Breast epithelium (tissue), 4 donors: ENCODE measurements at places on chromosomes 5 and 9.

DNA sequence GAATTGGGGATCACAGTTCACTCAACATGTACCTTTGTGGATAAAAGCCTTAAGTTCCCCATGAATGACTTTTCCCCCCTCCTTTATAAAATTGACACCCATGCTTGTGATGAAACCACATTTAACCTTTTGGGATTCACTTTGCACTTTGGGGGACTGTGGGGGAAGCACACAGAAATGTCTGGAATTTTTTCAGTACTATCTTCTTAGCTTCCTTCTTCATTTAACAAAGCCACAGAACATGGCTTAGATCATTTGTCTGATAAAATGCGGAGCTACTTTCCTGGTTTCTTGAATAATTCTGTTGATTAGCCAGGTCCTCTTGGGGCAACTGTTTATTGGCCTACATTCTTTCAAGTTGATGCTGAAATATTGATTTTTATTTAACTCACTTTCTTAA lies 29.9 kb downstream of the TNFSF15 start:
- no peak for DNase-seq

DNA sequence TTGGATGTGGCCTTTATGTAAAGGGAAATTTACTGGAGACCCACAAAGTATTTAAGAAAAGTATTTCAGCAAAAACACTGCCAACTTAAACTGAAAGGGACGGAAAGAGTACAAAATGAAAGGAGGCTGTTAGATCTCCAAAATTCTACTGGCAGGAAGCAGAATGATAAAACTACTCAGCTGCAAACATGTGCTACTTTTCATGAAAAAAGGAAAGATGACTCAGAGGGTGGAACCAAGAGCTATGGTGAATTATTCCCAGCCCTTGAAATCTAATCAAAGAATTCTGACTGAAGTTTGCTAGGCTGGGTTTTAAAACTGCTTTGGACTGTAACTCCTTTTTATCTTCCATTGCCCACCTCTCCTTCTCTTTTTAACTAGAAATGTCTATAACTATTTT lies 58.6 kb upstream of the ZBED3 start:
- no peak for DNase-seq

DNA sequence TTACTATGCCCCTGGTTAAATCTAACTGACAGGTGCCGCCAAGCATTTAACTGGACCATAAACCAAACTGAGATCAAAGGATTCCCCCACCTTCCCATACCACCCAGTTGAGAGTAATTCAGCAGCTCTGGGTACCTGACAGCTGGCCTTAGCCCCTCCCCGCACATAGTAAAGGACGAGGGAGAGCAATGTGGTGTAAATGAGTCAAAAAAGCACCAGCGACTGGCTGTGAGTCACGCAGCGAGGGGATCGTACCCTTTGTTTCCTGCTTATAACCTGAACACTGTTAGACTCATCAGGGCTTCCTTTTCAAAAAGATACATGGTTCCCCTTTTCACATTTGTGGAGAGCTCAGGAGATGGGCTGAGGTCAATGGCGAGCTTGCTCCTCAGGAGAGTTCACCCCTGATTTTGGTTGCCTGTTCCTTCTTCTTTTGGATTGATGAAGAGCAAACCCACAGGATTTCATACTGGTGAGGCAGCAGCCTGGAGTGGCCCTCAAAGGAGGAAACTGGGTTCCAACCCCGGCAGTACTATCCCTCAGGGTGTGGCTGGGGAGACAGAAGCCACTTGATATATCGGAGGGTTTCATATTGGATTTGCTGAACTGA lies 71.5 kb downstream of the ANKRD33B start:
- DNase-seq, result no peak

GRCh38 chr9:77433675-77434445 lies 214.3 kb downstream of the GNA14 start:
- no peak for DNase-seq

DNA sequence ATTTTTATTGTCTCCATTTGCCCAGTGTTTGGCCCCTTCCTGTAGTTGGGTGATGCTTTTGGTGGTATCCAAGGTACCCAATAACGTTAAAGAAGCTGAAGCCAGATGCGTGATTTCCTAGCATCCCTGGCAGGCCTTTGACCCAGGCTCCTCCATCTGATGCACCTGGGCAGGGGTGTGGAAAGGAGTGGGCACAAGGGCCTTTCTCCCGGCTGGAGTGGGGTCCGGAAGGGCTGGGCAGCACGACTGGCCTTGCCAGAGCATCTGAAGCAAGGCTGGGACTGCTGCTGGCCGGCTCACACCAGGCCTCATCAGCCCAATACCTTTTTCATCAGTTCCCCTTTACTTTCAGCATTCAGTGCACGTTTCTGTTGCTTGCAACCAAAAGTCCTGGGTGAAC lies 220.2 kb downstream of the FANCC start:
- DNase-seq, result no peak

GRCh38 chr9:30774326-30774725 lies 1610.1 kb upstream of the ACO1 start:
- DNase-seq, result no peak

- DNase-seq, result no peak
Measured at GRCh38 chr5:39057734-39058133, 16.5 kb downstream of the RICTOR start.
